Pons (tissue), 1 donor: ENCODE measurements at places on chromosomes 6 and 20.

DNA sequence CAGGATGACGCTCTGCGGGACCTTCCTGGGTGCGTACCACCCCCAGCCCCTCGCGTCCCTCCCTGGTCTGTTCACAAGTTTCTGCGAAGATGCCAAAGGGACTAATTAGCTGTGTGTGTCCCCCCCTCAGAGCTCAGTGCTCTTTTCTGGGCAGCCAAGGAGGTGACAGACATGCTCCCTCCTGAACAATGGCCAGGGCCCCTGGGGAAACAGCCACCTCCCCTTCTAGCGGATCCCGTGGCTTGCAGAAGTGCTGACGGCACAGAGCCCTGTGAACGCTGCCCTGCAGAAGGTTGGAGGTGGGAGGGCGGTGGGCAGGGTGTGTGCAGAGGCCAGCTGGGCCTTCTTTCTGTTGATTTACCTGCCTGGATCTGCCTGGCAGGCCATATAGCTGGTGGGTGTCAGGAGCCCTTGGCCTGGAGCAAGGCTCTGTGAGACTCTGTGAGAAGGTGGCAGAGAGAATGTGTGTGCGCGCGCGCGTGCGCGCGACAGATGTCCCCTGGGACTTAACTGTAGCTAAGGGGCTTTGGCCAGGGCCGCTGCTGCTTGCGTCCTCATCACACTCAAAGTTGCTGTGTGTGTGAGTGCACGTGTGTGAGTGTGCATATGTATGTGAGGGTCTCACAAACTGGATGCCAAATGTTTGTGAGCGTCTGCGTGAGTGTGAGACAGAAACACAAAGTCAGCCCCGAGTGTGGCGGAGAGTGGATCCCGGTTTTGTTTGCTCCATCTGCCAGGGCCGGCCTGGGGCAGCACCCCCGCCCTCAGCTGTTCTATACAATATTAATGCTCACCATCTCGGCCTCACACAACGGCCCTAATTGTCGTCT is 3.5 kb upstream of the MYT1 start:
- no peak for DNase-seq

DNA sequence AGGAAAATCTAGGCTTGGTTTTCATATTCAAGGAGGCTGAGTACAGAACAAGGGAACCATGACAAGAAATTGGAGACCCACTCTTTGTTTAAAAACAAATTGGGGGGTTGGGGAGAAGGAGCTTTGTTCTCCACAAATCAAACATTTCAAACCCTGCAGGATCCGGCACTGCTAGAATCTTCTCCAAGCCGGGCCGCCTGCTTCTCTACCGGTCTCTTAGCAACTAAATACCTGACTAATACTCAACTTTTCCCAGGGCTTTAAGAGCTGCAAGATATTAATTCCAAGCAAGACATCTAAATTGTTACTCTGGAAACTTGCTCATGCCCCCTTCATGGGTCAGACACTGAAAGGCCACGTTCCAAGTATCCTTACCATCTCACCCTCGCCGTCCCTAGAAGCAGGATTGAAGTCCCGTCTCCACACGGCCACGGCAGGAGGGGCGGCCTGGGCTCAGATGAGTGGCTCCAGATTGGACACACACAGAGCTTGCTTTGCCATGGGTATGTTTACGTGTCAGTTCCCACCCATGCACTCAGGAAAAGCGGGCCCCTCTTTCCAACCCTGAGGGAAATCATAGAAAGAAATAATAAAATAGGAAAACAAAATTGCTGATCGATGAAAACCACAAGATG is 126.4 kb upstream of the CDH4 start:
- no peak for DNase-seq

GRCh38 chr20:13819885-13820645 is 35.2 kb downstream of the NDUFAF5 start:
- DNase-seq, result peak; percentile 60

GRCh38 chr6:12354499-12354898 is 64.3 kb downstream of the EDN1 start:
- no peak for DNase-seq

- peak; percentile 8 for DNase-seq
Observed at GRCh38 chr6:81727876-81728517, 24.5 kb downstream of the TENT5A start.

GRCh38 chr6:167103041-167103891 is 19.6 kb upstream of the CCR6 start:
- no peak for DNase-seq

GRCh38 chr6:95784019-95784418 is 206.7 kb downstream of the MANEA start:
- DNase-seq, result no peak

DNA sequence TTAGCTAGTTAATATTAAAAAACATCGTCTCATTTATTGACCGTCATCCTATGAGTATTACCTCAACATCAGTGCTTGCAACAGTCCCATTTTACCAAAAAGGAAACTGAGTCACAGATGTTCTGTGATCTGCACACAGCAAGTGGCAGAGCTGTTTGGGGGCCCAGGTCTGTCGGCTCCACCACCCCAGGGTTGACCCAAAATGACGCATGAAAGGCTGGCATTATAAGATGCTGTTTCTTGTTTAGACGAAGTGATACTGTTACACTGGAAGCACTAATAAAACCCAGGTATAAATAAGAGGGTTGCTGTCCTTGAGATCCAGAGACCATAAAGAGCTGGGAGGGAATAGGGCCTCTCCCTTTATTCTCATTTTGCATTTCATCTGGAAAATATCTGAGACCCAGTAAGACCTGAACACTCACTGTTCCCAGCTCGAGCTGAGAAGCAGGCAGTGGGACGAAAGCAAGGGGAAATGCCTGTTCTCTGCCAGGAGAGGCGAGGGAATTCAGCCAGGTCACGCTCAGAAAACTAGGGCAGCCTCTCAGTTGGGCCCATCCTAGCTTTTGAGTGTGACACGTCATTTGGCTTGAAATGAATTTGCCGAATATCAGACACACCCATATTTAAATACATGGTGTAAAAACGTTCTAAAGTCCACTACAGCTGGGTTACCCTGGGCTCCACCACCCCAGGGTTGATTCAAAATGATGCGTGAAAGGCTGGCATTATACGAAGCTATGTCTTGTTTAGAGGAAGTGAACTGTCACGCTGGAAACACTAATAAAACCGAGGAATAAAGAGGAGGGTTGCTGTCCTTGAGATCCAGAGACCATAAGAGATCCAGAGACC is 1.4 kb upstream of the MICAL1 start:
- peak; percentile 61 for DNase-seq

GRCh38 chr20:24734139-24734538 is 214.9 kb upstream of the CST7 start:
- no peak for DNase-seq

- DNase-seq, result no peak
Observed at GRCh38 chr6:132400883-132401617, at the start of gene MOXD1. Gene MOXD1, minus strand, starts transcription at chr6:132401475. Its CDS starts 49 bp downstream, at chr6:132401426.

GRCh38 chr6:138105880-138106664 is 1.1 kb downstream of the PERP start:
- DNase-seq, result no peak

DNA sequence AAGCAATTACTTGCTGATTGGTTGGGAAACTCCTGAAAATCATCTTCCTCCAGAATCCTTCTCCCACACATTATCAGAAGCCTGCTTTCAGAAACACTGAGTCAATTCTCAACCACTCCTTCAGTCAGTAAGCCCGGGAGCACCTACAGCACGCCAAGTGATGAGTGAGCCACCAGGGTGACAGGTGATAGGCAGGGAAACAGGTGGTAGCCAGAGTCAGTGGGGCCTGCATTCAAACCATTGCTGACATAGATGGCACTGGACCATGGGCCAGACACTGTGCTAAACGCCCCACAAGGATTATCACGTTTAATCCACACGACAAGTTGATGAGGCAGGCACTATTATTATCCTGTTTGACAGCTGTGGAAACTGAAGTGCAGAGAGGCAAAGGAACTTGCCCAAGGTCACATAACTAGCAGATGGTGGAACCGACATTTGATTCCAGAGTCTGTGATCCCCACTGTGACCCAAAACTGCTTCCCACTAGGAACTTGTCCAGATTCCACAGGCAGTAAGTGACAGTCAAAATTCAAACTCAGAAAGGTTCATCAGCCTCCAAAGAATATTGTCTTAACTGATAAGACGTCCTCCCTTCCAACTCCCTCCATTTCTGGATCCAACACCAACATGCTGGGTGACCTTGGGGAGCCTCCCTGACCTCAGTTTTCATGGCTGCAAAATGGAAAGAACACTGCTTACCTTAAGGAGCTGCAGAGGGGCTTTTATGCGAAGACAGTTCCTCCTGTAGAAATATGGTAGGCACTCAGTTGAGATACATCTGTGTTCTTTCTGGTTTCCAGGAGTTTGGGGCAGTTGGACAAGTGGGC is 23.9 kb upstream of the TOP1 start:
- DNase-seq, result peak; percentile 15

- DNase-seq, result no peak
Observed at GRCh38 chr6:24117021-24117420, 9.0 kb upstream of the NRSN1 start.
